H9 (cell line): ENCODE measurements at places on chromosomes 1 and 21. TPM values are rescaled to one million over a fixed set of nuclear protein-coding genes. Genes with fewer than 3 reads are reported as not detected.
A peak's percentile ranks its signal among the peaks of the same experiment; 100 is the strongest.

- DNase-seq: peak; percentile 66
Measured at GRCh38 chr1:236129306-236129705, 13.0 kb upstream of the GPR137B start.

DNA sequence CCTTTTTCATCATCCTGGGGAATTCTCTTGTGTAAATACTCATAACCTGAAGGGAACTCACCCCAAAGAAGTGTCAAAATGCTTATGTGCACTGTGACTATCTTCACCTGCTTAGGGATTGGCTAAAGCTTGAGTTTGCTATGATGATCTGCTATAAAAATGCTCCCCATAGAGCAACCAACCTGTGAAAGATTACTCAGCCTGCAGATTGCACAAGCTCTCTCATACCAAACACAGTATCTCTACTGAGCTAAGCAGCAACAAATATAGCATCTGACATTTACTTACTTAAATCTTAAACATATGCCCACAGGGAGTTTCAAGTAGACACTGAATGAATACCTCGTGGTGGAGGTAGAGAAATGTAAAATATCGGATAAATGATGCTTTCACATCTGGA is 725.8 kb downstream of the MRPL39 start:
- no peak for DNase-seq

Gene FCRL3
- not detected in 2 replicates for total RNA-seq

GRCh38 chr21:17532292-17532691 is 19.4 kb downstream of the CXADR start:
- no peak for DNase-seq

- no peak for DNase-seq
Measured at GRCh38 chr1:178146436-178146835, 52.5 kb downstream of the RASAL2 start.

DNA sequence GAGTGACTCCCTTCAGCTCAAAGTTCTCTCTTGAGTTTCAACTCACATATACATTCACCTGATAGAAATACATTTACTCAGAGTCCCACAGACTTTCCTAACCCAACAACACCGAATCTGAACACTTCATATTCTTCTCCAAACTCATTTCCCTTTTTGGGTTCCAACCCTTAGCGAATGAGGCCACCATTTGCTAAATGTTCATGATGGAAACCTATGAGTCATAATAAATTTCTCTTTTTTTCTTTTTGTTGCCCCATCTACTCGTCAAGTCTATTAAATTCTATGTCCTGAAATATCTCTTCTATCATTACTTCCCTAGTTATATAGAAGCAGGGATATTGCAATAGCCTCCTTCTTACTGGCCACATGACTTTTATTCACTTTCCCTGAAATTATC is 100.1 kb downstream of the HLX start:
- DNase-seq: no peak

GRCh38 chr1:80769208-80769750 is 1031.5 kb upstream of the ADGRL2 start:
- DNase-seq: no peak

DNA sequence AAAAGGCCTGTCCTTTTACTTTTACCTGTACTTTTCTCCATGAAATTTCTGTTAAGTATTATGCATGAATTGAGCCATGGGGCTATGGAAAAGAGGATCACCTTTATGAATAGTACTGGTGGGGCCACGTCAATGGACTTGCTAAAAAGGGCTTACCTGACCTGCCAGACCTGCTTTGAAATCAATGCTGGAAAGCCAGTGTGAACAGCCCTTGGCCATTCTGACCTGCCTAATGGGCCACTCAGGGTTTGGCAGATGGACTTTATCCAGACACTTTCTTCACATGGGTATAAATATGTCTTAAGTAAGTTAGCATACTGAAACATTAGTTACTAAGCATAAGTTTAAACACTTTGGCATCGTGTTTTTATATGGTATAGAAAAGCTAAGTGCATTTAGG is 8.3 kb upstream of the GUK1 start:
- no peak for DNase-seq

Gene SMPDL3B
- 49.5 and 51.3 TPM in 2 replicates for total RNA-seq

- no peak for DNase-seq
Measured at GRCh38 chr1:216903382-216903740, 180.1 kb upstream of the ESRRG start.

Gene TMCC2
- 11.3 and 11.7 TPM in 2 replicates for total RNA-seq

GRCh38 chr1:244064621-244065020 is 13.5 kb downstream of the ZBTB18 start:
- DNase-seq: no peak
